ENCODE measurements at places on chromosomes 3 and 15.

- DNase-seq, result no peak
These were observed 93.1 kb downstream of the GMPS start for GRCh38 chr3:155963570-155963969.

DNA sequence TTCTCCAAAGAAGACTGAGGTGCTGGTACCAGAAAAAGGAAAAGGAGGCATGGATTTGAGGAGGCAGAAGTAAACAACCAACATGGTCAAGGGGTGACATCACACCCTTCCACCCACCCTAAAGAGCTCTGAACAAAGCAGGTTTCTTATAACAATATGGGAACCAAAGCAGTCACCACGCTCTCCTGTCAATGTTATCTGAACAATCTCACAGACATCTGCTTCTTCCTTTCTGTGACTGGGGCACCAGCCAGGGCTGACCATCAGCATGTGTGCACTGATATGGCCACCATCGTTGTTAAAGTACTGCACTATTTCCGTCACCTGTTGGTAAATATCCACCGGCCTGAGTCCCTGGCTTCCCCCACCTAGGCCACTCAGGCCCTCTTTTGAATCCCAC is 252.9 kb downstream of the SHQ1 start:
- no peak for DNase-seq

GRCh38 chr3:76570436-76571057 is 469.4 kb upstream of the ROBO2 start:
- DNase-seq, result no peak

DNA sequence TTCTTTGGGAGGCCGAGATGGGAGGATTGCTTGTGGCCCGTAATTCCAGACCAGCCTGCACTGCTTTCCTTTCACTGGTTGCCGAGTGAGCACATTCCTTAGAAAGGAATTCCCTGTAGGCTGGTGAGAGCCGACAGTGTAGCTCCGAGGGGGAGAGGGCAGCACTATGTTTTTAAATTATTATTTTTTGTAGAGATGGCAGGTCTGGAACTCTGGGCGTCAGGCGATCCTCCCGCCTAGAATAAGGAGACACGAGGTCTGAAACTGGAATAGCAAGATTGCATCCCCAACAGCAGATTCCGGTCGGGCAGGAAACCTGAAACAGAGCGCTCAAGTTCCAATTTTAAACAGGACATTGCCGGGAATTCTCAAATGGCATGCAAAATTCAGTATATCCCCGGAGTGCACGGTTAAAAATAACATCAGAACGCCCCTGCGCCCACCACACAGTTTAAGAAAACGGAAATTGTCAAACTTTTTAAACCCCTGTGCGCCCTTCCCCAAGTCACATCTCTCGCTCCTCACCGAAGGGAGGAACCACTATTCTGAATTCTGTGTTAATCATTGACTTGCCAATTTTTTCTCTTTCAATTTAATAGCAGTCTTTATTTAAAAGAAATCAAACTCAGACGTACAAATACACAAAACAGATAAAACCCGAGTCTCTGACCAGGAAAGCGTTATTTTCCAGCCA is 643 bp upstream of the RNU5B-1 start:
- DNase-seq, result no peak

GRCh38 chr3:135565546-135565945 is 400.0 kb upstream of the PPP2R3A start:
- no peak for DNase-seq

DNA sequence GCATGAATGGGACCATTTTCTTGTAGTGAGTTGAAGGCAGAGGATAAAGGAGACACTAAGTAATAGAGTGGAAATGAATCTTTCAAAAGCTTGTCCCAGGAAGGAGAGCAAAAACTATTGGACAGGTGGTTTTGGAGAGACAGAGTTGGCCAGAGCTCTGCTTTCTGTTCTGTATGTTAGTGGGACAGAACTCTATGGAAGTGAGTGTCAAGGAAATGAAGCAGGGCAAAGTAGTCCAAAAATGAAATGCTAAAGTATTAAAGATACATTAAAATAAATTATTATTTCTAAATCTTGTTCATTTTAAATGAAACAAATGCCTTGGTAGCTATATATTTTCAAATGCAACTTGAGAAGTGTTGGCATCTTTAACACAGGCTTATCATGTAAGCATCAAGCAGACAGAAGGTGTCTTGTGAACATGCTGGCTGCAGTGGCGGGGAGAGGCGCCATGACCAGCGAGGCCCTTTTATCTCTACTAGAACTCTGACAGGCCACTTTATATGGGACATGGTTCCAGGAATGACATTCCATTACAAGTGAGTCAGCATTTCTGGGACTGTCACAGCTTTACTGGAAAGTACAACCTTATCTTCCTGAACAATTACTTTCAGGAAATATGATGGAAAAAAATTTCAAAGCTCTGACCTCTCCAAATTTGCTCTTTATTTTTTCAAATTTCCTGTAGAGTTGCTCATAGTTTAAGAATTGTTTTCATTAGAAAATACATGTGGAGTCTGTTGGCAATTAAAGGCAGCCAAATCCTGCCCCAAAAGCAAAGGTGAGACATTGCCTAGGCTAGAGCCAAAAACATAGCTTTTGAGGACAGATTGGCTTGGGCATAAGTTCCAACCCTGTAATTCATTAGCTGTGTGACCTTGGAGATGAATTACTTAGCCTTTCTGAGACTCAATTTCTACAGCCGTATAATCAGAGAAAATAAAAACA is 106.5 kb downstream of the ECT2 start:
- DNase-seq, result no peak

DNA sequence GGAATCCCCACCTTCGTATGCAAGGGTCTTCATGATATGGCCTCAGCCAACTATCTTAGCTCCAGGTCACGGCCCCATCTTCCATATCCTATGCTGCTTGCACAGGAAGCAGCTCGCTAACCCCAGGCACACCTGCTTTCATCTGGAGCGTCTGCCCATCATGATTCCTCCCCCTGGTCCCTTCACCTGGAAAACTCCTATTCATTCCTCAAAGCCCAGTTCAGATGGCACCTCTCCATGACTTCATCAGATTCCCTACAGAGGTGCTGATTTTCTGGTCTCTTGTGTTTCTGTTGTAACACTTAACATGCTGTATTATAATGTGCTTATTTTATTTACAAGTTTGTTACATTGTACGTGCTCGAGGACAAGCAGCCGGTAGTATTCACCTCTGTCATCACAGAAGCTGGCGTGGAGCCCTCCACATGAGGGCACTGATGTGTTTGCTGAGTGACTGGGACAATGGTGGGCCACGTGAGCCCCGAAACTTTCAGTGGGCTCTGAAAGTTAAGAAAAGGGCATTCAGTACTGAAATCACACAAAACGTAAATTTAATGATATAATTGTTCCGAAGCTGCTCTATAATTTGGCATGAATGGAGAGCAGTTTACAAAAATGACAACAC is 16.2 kb downstream of the MUC20 start:
- DNase-seq, result no peak

- DNase-seq, result no peak
These were observed 512.2 kb upstream of the ALCAM start for GRCh38 chr3:104854468-104854867.

DNA sequence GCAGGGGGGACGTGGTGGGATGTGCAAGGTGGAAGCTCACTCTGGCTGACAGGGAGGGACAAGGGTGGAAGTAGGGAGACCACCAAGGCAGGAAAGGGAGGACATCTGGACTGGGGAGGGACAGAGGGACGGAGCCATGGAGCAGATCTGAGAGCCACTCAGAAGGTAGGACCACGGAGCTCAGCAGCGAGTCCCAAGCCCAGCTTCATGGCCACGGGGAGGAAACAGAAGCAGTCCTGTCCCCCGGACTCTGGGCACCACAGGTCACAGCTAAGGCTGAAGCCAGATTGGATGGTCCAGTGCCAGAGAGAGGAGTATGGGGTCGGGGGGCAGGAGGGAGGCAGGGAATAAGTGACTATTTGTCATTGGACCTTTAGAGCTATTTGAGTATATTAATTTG is 220.1 kb downstream of the TBC1D2B start:
- DNase-seq, result no peak

- DNase-seq, result peak; percentile 9
These were observed 574 bp downstream of the SLC38A3 start for GRCh38 chr3:50205413-50206276.

DNA sequence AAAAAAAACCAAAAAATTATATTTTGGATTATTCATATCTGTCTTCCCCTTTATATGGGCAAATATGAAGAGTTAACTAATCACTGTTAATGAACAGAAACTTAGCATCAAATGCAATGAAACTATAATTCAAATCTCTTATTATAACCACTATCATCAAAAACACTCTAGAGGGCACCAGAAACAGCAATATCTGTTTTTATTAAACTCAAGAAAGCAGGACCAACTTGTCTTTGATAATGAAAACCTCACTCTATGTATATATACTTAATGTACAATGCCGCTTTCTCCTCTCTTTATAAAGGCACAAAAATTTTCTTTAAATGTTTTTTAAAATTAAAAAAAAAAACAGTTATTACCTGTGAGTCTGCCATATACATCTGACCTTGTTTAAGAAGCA is 92.7 kb downstream of the UACA start:
- no peak for DNase-seq

DNA sequence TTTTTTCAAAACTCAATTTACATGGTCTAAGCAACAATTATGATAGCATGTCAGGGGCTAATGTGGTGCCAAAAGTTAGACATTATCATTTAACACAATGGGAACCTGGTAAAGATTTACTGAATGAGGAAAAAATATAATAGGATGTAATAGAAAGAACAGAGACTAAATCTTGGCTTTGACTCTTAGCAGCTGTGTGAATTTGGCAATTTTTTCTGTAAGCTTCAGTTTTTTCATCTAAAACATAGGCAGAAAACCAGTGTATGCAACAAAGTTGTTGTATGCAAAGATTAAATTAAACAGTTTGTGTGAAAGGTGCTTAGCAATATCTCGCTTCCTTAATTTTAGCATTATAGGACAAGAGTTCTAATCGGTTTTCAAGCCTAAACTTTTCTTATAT is 57.6 kb downstream of the ZBTB20 start:
- no peak for DNase-seq

DNA sequence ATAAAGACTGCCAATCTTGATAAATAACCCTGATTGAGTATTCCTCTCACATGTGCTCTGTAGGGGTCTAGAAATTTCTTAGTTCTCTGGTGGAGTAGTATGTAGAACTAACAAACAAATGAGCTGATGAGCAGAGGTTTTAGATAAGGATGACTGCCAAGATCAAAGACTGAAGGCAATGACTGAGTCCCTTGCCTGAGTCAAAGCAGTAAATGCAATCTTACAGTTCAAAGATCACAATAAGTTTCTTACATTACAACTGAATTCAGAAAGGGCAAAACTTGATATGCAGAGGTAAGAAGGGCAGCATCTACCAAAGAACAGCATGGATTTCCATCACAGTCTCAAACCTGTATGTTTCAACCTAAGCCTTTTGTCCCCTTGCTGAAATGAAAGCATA is 172.2 kb upstream of the POU1F1 start:
- DNase-seq, result no peak

DNA sequence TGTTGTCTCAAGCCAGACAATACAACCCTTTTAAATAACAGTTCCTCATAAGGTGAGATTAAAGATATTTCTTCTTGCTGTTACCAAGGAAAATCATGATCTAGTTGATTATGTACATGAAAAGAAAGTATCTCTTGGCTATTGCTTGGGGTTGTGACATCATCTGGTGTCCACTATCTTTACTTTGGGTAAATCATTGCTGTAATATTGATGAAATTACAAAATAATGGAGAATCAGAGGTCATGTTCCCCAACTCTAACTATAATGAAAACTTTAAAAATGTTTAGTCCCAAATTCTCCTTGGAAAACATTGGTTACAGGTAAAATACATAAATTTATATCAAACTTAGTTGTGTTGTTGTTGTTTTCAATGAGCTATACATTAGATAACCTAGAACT is 142.2 kb downstream of the ARPP21 start:
- no peak for DNase-seq

DNA sequence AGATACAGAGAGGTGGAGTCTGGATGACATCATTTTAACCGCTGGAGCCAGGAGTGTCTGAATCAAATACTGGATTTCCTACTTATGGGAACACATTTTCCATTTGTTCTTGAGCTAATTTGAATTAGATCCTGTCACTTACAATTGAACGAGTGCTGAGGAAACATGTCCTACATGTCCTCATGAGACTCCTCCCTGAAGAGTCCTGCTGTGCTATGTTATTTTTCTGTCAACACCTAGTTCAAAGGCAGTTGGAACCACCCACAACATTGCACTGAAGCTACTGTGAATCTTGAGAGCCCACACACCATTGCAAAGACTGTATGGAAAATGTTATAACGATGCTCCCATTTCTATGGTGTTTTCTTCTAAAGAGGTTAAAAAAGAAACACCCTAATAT is 123.5 kb upstream of the CRBN start:
- DNase-seq, result no peak

- DNase-seq, result no peak
These were observed 211.1 kb upstream of the GADL1 start for GRCh38 chr3:31105438-31106077.

GRCh38 chr3:189237526-189237925 is 65.8 kb downstream of the TPRG1 start:
- no peak for DNase-seq

DNA sequence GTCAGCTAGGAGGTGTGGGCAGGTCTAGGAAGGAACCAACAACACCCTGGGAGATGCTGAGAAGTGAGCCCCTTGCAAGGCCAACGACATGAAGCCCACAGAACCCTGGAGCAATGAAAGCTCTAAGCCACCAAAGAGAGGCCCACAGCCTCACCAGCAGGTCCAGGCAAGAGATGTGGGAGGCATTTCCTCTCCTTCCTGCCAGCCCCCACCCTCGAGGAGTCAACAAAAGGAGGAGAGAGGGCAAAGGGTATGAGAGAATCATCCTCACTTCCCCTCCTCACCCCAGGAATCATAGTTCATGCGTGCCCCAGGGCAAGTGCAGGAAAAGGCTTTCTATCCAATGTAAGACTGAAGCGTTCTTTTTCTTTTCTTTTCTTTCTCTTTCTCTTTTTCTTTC is 195.8 kb downstream of the SHQ1 start:
- no peak for DNase-seq

DNA sequence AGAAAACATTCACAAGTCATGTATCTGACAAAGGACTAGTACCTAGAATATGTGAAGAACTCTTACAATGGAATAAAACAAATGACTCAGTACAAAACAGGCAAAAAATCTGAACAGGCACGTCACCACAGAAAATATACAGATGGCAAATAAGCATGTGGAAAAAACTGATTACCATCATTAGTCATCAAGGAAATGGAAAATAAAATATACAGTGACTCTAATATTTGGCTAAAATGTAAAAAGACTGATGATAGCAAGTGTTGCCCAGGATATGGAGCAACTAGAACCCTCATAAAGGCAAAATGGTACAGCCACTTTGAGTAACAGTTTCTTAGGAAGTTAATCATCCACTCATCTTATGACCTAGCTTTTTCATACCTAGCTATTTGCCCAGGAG is 95.8 kb upstream of the ABHD17C start:
- DNase-seq, result no peak

DNA sequence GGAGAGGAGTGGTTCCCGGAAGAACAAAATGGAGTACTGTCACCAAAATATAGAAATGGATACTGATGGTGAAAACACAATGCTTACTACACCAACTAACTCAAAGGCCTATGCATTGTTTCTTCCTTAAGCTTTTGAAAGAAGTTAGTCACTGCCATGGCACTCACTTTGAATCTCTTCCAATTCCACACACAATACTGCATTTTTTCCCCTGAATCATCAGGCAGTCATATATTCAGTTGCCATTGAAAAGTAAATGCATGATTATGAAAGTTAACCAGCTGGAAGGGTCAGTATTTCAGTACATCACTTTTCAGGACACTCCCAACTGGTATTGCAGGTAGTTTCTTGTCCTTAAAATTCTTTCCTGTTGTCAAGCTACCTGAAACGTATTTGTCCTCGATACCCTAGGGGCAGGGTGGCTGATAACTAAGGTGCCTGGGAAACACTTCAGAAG is 9.0 kb upstream of the LRRFIP2 start:
- DNase-seq, result no peak

All from activated T-helper 9 cell treated with anti-CD3 and anti-CD28 coated beads, Interleukin-2, amount 50 U/mL, for 16 hours (primary cell).